Activated T-helper 9 cell treated with anti-CD3 and anti-CD28 coated beads, Interleukin-2, amount 50 U/mL, for 16 hours (primary cell): ENCODE measurements at places on chromosomes 12 and 14.

- DNase-seq: no peak
Measured at GRCh38 chr12:81541121-81541520, 218.0 kb downstream of the PPFIA2 start.

- DNase-seq: no peak
Measured at GRCh38 chr12:18868717-18869116, 130.8 kb downstream of the CAPZA3 start.

DNA sequence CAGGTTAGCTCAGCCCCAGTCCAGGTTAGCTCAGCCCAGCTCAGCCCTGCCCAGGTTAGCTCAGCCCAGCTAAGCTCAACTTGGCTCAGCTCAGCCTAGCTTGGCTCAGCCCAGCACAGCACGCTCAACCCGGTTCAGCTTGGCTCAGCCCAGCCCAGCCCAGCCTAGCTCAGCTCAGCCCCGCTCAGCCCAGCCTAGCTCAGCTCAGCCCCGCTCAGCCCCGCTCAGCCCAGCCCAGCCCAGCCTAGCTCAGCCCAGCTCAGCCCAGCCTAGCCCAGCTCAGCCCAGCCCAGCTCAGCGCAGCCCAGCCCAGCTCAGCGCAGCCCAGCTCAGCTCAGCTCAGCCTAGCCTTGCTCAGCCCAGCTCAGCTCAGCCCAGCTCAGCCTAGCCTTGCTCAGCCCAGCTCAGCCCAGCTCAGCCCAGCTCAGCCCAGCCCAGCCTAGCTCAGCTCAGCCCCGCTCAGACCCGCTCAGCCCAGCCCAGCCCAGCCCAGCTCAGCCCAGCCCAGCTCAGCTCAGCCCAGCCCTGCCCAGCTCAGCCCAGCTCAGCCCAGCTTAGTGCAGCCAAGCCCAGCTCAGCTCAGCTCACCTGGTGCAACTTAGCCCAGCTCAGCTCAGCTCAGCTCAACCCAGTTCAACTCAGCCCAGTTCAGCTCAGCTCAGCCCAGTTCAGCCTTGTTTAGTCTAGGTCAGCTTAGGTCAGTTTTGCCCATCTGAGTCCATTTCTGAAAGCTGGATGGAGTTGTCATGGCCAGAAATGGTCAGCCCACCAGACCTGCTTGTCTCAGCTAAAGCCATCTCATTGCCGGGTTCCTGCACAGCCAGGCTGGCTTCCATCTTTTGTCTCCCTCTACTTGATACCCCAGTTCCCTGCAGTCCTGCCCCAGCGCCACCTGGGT, 333.6 kb downstream of the TMEM121 start:
- no peak for DNase-seq

GRCh38 chr14:50928002-50928635, 16.2 kb downstream of the PYGL start:
- DNase-seq: no peak

DNA sequence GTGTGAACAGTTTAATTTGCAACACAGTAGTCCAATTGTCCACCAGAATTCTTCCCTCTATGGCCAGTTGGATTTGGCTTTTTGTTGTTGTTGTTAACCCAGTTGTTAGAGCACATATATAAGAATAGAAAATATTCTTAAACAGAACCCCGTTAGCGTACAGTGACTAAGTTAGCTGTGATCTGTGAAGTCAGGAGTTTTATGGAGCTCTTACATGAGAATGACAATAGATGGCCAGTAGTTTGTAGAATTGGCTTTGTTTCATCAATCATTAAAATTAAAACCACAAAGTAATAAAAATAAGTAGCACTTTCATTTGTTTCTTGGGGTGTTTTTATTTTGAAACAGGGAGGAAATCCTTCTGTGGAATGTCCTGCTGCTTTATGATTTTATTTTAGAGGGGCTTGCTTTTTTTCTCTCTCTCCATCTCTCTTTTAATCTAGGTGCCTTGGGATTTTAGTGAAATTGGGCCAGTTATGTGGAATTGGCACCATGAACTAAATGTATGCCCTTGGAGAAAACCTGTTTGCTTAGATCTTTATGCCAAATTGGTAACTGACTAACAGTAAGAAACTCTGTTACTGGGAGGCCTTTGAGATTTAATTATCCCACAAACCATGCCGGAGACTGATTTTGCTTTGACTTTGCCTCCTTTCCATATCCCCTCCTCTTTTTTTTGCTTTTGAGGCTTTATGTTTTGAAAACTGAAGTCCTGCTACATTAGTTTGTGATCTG, 22.9 kb downstream of the FBXW8 start:
- DNase-seq: no peak

- DNase-seq: no peak
Measured at GRCh38 chr12:24231298-24231697, 281.8 kb upstream of the SOX5 start.

DNA sequence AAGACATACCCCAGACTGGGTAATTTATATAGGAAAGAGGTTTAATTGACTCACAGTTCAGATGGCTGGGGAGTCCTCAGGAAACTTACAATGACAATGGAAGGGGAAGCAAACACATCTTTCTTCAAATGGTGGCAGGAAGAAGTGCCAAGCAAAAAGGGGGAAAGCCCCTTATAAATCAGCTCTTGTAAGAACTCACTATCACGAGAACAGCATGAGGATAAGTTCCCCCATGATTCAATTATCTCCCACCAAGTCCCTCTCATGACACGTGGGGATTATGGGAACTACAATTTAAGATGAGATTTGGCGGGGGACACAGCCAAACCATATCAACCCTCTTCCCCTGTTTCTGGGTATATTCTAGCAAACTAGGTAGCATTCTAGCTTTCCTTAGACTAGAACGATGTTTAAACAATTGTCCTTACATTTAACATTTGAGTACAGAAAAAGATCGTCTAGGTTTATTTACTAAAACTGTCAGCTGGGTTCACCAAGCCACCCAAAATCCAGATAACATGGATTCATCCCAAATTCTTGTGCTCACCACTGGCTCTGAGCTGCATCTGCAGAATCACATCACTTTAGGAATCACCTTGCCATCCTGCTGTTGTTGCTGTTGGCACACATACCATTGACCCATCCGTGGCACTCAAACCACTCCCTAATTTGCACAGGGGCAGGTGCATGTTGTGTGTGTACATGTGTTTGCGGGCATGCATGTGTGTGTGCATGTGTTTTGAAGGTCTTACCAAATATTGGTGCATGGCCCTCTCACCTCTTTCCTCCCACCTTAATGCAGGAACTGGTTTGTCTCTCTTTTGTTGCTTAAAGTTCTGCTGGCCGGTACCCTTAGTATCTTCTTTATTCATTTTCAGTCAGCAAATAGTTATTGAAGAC, 36.4 kb upstream of the VASH1 start:
- no peak for DNase-seq

DNA sequence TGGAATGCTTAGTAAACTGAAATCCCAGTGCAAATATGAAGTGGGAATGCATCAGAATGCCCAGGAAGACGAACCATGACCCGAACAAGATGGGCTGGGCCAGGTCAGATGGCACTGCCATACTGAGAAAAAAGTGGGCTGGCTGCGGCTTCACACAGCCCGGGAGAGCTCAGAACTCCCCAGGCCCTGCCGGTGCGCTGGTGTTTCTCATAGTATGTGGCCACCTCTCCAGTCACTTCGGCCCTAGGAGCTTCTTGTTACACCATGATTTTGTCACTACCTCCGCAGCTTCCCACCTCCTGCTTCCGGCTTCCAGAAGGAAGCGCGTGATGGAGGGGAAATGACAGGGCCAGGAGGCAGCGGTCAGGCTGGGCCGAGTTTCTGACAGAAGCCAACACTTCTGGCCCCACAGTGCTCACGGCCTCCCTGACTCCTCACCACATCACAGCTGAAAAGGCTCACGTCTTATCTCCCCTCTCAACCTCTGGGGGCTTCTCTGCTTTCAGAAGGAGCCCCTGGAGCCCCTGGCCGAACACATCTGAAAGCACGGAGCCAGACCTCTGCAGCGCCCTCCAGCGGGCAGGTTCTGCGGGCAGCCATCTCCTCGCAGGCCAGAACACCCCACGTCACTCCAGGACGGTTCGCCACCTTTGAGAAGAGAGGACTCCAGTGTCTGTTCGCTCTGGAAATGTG, 30.7 kb downstream of the DAD1 start:
- DNase-seq: peak; percentile 57

DNA sequence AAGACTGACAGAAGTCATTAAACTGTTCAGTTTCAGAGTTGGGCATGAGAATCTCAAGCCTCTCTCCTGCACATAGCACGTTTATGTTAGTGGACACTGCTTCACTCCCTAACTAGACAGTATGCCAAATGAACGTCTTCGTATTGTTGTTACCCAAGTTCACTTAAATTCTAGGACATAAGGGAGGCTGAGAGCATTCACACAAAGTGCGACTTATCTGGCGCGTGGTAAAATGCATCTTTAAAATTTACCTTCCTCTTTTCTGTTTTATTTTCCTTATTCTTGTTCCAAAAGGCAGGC, 166.3 kb downstream of the AKAP6 start:
- DNase-seq: no peak

DNA sequence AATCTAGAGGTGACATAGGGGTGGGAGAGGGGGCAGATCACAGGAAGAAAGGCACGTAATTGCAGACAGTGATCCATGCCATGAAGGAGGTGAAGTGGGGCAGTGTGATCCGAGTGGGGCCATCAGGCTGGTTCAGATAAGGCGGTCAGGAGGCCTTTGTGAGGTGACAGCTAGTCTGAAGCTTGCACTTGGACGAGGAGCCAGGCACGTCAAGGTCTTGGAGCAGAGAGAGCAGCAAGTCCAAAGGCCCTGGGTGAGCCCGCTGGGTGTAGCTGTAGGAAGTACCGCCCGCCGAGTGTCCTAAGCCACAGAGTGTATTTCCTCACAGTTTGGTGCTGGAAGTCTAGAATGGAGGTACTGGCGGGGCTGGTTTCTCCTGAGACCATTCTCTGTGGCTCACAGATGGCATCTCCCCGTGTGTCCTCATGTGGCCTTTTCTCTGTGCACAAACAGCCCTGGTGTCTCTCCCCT, 23.6 kb downstream of the RHOF start:
- DNase-seq: no peak

- no peak for DNase-seq
Measured at GRCh38 chr12:30753233-30753632, 1.5 kb downstream of the CAPRIN2 start.

GRCh38 chr12:47105914-47106674, 26.3 kb upstream of the AMIGO2 start:
- no peak for DNase-seq

DNA sequence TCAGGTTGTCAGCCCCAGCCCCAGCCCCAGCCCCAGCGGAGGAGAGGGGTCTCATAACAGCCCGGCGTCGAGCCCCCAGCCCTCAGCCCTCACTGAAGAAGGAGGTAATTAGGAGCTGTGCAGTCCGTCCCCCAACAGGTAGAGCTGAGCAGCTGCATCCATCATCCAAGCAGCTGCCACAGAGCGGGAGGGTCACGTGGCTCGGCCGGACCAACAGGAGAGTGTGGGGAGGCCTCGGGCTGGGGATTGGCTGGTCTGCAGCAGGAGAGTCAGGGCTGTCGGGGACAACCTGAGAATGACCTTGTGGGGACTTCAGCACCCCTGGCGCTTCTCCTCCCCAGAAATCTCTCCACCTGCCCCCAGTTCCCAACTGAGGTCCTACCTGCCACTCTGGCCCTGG, 29.6 kb downstream of the SMUG1 start:
- DNase-seq: no peak
